ENCODE measurements at places on chromosomes 5 and 9.

DNA sequence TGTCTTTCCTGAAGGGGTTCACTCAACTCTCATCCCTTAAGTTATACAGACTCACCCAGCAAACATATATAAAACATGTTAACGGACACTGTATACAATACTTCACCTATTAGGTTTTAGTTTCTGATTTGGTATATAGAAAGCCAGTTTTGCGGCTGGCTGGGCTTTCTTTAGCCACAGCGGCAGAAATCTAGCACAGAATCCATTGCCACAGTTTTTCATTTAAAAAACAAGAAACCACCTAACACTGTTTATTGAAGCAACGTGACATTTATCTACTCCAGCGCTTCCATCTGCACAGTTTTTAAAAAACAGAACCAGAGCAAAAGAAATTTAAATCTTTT is 67.3 kb downstream of the SNX30 start:
- DNase-seq: no peak

GRCh38 chr9:85228111-85228855 is 513.5 kb downstream of the AGTPBP1 start:
- DNase-seq: no peak

- no peak for DNase-seq
Measured at GRCh38 chr5:123490974-123491373, 21.0 kb upstream of the CSNK1G3 start.

DNA sequence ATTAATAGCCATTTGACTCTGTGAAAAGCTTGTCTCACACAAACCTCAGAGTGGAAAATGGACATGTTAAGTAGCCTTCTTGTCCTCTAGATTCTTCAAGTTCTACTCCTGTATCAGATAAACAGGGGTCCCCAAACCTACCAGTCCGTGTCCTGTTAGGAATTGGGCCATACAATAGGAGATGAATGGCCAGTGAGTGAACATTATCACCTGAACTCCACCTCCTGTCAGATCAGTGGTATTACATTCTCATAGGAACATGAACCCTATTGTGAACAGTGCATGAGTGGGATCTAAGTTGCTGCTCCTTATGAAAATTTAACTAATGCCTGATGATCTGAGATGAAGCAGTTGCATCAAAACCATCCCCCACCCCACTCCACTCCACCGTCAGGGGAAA is 136.3 kb downstream of the TMEM232 start:
- peak; percentile 34 for DNase-seq

GRCh38 chr9:115411516-115411915 is 293.6 kb upstream of the TNC start:
- DNase-seq: no peak

DNA sequence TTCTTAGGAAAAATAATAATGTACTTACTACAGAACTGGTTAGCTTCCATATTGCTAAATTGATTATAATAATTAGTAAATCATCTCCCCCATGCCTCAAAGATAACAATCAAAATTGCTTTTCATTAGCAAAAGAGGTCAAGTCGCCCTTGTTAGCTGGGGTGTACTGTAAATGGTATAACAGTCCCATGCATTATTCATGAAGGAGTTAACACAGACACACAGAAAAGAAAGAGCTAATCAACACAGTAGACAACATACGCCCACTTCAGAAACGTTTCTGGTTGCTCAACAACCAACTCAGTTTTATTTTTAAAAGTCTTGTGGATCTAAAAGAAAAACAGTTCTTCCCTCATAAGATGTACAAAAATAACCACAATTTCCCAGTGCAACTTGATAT is 100.2 kb downstream of the MPDZ start:
- DNase-seq: no peak

- DNase-seq: peak; percentile 25
Measured at GRCh38 chr9:36503172-36504088, 69.3 kb upstream of the MELK start.

DNA sequence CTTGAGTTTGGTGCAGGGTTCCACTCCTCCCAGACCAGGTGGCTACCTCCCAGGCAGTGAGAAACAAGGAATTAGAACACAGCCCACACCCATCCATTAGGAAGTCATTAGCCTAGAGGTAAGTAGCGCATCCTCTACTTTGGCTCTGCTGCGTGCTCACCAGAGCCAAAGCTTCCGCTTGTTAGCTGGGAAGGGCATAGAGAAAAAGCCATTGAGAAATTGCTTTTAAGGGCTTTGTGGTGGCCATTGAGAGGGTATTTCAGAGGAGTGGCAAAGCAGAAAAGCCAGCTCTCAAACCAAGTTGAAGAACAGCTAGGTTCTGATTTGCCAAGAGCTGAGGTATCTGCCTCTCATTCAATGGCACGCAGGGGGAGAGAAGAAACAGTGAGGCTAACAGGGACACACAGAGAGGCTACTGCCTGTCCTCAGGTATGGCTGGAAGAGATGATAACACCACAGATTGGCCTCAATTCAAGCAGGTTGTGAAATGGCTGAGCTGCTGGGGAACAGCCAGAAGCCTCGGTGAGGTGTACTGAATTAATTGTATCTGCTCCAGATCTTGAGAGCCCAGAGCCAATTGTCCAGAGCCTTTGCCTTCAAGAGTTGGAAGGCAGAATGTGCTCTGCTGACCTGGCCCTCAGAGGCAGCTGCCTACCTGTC is 119.4 kb downstream of the NTRK2 start:
- DNase-seq: no peak

DNA sequence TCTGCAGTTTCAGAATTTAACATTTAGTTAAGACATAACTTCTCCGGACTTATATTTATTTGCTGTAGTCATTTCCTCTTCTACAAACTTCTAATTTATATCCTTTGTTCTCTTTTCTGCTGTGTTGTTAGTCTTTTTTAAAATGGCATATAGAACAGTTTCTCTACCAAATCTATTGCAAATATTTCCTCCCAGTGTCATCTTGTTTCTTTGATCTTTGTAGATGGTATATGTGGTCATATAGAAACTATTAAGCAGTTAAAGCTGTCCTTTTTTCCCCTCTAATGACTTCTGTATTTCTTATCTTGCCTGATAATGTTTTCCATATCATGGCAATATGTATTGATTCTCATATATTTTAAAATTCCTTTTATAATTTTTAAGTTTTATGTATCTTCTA is 264.5 kb downstream of the MCTP1 start:
- no peak for DNase-seq

- no peak for DNase-seq
Measured at GRCh38 chr9:104864675-104865104, 63.3 kb downstream of the ABCA1 start.

- DNase-seq: no peak
Measured at GRCh38 chr5:140298183-140298601, 4.7 kb downstream of the PFDN1 start.

DNA sequence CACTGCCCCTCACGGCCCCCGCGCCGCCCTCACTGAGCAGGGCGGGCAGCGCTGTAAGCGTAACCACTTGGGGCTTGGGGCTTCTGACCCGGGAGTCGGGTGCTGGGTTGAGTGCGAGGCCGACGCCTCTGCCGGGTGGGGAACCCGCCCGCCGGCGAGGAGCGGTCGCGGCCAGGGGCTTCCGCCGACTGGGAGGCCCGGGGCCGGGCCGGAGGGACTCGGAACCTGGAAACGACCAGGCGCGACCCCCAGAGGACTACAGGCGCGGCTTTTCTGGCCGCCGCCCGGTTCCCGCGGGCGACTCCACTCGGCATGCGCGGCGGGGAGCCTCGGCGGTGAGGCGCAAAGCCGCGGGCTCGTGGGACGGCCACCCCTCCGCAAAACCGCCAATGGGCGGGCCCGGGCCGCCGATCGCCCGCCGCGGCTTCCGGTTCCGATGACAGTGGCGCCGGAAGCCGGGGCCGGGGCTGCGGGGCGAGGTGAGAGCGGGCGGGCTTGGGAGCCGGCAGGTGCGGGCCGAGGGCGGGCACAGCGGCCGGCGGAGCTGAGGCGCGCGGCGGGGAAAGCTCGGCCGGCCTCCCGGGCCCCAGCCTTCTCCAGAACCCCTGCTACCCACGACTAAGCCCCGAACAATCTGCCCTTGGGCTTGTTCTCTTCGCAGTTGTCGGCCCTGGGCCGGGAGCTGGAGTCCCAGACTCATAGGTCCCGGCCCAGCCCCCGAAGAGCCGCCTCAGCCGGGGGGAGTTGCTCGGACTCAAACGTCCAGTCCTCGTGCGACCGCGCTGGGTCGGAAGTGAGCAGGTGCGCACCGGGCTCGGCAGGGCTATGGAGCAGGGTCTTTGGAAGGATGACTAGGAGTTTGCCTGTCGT is at the start of gene RMND5B:
Gene RMND5B, plus strand, starts transcription at position 439 of the 870 bp plus-strand sequence. CDS start 7,106 bp downstream, outside the sequence.
- peak; percentile 92 for DNase-seq

DNA sequence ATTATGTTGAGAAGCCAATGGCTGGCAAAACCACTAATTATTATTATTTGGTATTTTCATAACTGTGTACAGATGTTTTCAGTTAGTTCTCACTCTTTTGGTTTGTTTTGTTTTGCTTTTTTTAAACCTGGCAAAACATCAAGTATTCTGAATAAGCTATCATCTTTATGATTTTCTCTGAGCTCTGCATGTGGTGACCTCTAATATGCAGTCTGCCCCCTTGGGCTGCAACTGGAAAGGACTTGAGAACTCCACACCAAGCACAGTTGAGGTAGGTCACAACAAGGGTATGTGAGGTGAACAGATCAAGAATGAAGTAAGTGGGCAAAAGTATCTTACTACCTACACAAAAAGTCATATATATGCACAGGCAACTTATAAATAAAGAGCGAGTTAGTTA is 202.2 kb downstream of the NFIB start:
- no peak for DNase-seq

DNA sequence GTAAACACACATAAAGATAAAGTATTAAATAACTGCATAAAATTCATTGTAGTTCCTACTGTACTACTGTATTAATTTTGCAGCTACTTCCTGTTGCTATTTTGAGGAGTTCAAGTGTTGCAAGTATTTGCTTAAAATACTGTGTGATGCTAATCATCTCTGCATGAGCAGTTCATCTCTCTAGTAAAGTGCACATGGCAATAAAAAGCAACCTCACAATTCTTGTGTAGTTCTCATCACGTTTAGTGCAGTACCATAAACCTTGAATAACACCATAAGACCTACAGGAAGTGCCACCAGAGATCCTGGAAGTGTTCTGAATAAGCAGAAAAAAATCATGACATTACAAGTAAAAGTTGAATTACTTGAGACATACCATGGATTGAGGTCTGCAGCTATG is 34.6 kb downstream of the CPLANE1 start:
- no peak for DNase-seq

DNA sequence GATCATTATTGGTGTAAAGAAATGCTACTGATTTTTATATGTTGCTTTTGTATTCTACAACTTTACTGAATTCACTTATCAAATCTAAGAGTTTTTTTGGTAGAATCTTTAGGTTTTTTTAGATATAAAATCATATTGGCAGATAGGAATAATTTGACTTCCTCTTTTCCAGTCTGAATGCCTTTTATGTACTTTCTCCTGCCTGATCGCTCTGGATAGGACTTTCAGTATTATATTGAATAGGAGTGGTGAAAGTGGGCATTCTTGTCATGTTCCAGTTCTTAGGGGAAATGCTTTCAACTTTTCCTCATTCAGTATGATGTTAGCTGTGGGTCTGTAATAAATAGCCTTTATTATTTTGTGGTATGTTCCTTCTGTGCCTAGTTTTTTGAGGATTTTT is 8.3 kb downstream of the AHRR start:
- no peak for DNase-seq

DNA sequence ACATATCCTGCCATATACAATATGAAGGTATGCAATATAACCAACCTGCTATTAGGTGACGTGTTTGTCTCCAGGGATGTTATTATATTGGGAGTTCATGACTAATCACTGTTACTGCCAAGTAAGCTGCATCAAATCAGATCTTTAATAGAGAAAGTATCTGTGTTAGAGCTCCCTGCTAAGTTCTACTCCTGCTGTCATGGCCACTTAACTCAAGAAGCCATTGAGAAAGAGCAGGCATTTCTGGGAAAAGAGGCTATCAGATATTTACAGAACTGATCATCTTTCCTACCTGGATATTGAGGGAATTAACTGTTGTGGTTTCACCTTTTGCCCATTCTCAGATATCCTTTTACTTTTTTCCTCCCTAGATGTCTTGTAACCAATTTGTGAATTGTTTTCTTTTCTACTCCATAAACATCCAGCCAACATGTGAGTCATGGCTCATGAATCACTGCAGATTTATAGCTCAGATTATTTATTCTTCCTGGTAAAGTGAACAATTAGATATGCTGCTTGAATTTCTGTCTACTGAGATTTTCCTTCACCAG is 634.8 kb upstream of the FAM174A start:
- no peak for DNase-seq

DNA sequence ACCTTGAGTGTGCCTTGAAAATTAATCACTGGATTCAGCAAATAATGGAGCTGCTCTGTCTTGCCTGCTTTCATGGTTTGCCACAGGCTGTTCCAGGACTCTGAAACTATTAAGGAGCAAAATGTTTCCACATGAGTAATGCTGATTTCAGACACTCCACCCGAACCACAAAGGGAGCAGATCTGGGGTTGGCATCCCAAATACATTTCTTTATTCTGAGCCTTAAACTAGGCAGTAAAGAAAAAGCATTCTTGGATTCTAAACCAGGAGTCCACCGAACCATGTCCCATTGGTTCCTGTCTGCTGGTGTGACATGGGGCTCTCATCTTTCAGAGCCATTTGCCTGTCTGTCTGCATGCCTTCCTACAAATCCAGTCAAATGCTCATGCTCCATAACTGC is 10.1 kb upstream of the C1QTNF3 start:
- DNase-seq: no peak

DNA sequence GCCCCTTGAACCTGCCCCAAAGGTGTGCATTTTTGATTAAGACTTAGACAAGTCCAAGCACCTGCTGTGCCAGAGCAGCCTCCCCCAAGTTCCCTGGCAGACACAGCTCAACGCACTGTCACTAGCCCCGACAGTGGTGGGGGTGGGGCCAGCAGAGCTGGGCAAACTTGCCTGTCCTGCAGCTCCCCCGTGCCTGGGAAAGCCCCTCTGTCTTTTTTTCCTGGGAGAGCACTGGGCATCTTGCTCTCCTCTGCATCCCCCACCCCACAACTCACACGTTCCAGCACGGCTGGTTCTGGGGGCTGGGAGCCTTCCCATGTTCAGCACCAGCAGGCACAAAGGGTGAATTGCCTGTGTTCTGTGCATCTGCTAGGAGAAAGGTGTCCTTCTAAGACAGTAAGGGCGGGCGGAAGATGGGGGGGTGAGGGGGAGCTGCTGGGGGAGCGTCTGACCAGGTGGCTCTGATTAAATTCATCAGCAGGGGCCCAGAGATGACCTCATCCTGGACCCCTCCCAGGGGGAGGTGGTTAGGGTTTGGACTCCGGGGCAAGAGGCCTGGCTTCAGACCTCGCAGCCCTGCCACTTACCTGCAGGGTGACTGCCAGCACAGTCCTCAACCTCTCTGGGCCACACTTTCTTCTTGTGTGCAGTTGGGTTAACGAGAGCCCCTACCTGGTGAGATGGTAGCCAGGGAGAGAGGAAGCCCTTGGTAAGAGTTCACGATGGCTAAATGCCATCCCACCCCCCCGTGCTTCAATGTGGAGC is 23.5 kb downstream of the HMCN2 start:
- DNase-seq: no peak

- DNase-seq: peak; percentile 90
Measured at GRCh38 chr5:169803077-169803981, 166.3 kb downstream of the DOCK2 start.

GRCh38 chr9:92187989-92188714 is 72.9 kb upstream of the SPTLC1 start:
- no peak for DNase-seq
